ENCODE measurements at places on chromosomes 3 and 15.

DNA sequence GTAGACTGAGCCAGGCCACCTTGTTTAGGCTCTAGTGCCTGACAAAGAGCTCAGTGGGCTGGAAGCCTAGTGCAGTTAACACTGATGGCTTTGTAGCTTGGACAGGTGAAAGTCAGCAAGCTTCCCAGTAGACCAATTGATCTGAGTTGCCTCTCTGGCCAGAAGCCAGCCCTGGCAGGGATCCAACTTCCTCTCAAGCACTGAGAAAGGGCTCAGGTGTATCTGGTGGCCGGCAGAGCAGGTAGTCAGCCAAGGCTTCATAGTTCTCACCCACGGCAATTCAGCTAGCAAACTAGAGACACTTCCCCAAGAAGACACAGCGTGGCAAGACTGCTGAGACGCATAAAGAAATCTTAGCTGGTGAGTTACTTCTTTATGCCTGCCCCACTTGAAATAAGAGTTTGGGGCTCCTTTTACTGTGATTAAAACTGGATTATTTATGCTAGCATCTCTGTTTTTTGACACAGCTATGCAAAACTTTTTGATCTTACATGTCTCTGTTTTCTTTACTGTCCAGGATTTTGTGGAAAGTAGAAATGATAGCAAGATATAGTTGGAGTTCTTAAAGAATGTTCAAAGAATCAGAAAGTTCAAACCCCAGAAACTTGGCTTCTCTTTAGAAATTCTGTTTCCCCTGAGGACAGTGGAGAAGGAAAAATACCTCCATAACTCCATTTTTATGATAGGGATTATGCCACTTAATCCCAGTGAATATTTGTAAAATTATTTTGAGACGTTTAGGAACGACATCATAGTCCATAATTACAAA lies 8.4 kb upstream of the CA12 start:
- H3K36me3 ChIP-seq: no peaks in the 10 kb centered on the region
- peaks cover 10% of the 10 kb centered on the region for H3K27me3 ChIP-seq
- DNase-seq: no peak
- H3K4me1 ChIP-seq: no peaks in the 10 kb centered on the region
- no peak overlapping the region for H3K4me3 ChIP-seq

DNA sequence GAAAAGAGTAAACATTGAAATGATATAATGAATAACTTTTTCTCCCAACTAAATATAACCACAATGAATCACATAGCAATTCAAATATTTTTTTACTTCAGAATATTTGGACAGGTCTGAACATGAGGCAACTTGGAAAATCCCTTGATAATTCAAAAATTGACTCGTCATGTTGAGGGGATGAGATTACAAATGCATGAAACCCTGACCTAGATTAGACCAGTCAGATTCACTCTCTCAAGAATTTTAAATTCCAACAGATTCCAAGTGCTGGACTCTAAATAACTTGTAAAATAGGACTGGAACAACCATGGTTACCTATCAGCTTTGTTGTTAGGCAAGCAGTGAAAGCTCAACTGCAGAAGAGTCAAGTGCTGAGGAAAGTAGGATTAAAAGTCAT lies 317.5 kb downstream of the GBE1 start:
- no peak for DNase-seq
- H3K4me1 ChIP-seq: no peaks in the 10 kb centered on the region
- no peaks in the 10 kb centered on the region for H3K36me3 ChIP-seq

DNA sequence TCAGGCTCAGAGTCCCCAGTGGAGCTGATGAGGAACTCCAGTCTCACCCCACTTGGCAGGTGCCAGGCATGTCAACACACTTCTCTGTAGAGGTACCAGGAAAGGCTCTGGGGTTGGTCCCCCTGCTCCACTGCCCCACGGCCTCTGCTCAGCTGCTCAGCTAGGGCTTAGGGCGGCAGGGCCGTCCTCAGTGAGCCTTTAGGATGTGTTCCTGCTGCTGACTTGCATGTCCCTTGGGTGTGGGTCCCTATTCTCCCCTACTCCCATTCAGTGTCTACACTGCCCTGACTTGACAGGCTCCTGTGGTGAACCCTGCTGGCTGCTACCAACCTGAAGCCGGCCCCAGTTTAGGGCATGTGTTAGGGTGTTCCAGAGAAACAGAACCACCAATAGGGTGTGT lies 17.9 kb upstream of the POLG start:
- DNase-seq: no peak
- no peak overlapping the region for H3K27ac ChIP-seq
- H3K36me3 ChIP-seq: no peaks in the 10 kb centered on the region
- peaks cover 4% of the 10 kb centered on the region for H3K27me3 ChIP-seq
- no peak overlapping the region for H3K4me3 ChIP-seq
- peaks cover 23% of the 10 kb centered on the region for H3K4me1 ChIP-seq

DNA sequence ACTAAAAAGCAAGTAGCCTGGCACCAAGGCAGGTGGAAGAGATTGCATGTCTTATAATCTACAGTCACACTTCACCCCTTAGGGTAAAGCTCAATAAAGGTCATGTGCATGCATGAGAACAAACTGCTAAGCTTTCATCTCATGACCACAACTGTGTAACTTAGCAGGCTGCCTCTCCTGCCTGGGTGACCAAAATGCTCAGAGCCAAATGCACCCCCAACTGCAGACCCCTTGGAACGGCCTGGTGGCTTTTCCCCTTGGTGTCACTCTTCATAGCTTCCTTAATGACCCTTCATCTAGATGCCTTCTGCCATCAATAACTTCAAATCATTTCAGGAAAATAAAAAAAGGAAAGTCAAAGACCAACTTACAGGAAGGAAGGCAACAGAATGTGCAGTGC lies 88.1 kb downstream of the ADAMTS17 start:
- peak overlapping the region; percentile 52 for H3K27ac ChIP-seq
- no peak for DNase-seq
- H3K4me1 ChIP-seq: no peaks in the 10 kb centered on the region
- H3K27me3 ChIP-seq: no peaks in the 10 kb centered on the region
- H3K36me3 ChIP-seq: peaks cover 95% of the 10 kb centered on the region

GRCh38 chr15:25743548-25744275 lies 119.4 kb downstream of the ATP10A start:
- H3K27me3 ChIP-seq: no peaks in the 10 kb centered on the region
- H3K4me1 ChIP-seq: no peaks in the 10 kb centered on the region
- H3K36me3 ChIP-seq: no peaks in the 10 kb centered on the region

DNA sequence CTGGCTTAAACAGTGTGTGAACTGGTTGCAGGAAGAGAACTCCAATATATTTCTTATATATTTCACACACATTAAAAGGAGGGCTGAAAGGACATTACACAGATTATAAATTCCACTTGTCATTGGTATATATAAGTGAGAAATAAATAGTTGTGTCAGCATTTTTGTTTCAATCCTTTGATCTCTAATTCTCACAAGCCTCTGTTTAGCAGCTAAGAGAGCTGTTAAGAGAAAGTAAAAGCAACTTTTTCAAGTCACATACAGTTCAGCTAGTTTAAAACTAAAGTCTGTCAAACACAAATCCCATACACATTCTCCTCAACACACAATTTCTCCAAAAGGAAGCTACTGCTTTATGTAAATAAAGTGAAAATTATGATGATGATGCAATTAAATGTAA lies 70.5 kb upstream of the CCDC39 start:
- H3K4me1 ChIP-seq: no peaks in the 10 kb centered on the region
- H3K27ac ChIP-seq: no peak overlapping the region
- no peaks in the 10 kb centered on the region for H3K36me3 ChIP-seq
- H3K4me3 ChIP-seq: no peak overlapping the region

DNA sequence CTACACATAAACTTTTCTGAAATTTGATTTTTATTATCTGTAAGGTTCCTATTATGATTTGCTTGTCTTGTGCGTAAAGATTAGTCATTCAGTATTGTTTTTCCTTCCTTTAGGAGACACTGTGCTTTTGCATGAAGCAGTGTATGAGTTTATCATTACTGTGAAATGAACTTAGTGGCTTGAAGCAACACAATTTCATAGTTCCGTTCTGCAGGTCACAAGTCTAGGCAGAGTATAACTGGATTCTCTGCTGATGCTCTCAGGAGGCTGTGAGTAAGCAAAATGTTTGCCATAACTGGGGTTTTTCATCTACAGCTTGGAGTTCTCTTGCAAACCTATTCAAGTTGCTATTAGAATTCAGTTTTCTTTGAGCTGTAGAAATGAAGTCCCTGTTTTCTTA lies 1136.1 kb downstream of the OTOL1 start:
- DNase-seq: peak; percentile 5
- no peak overlapping the region for H3K4me3 ChIP-seq
- H3K27ac ChIP-seq: peak overlapping the region; percentile 9

DNA sequence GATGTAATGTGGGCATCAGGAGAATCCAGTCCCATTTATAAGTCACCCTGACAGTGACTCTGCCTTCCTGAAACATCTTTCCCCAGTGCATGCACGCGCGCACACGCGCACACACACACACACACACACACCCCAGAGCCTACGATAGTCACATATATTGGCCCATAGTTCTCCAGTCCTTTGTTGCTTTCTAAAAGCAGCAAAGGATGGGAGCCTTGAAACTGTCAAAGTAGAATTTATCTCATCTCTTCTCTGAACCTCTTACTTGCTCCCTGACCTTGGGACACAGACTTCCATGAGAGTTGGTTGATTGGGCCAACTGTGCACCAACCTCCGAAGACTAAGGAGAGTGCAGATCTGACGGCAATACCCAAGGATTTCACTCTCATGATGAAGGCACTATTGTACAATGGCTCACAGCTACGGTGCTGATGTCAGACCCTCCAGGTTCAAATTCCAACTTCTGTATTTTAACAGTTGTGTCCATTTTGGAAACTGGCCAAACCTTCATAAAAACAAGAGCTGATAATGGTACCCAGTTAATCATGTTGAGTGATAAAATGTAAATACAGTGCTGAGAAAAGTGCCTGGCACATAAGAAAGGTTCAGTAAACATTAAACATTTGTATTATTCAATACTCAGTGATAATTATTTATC lies 8.3 kb downstream of the CPA3 start:
- no peaks in the 10 kb centered on the region for H3K27me3 ChIP-seq
- no peak for DNase-seq
- H3K27ac ChIP-seq: no peak overlapping the region
- H3K4me3 ChIP-seq: no peak overlapping the region

DNA sequence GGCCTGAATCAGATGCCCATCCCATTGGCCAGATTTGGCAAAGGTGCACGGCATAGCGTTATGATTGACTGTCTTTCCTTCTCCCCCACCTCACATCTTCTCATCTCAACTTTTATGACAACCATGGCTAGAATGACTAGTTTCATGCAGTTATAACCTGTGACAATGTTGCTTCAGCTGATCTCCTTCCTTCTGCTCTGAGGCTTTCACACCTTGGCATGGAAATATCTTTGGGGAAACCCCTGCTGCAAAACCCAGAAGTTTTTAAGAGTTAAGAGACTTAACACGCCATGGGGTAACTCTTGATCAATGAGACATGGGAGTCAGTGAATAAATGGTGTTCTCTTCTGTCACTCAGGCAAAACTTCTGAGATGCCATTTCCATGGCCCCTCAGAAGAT lies 290.7 kb upstream of the MDFIC2 start:
- no peak overlapping the region for H3K4me3 ChIP-seq
- H3K27ac ChIP-seq: no peak overlapping the region
- no peaks in the 10 kb centered on the region for H3K36me3 ChIP-seq
- DNase-seq: no peak

DNA sequence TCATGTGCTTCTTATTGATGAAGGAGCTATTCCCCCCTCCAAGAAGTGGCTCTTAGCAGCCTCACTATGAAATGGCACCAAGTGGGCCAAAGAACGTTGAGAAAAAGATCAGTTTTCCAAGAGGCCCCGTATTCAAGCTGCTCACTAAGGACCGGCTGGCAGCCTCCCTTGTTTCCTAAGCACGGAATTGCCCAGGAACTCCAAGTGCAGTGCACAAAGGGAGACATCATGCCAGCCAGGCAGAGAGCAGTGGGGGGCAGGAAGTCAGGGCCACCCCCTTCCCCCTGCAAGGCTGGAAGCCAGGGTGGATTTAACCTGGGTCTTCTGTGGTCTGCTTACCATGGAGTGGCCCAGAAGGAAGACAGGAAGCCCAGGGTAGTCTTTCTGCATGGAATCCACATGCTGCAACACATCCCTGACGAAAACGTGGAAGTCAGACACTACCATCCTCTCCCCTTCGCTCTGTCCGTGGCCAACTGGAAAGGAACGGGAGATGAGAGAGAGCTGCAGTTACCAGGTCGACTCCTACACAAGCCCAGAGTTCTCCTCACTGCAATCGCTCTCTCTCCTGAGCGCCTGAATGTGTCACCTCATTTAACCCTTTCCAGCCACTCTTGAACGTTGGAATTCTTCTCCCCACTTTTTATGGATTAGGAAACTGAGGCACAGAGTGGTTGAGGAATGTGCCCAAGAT lies 49.5 kb downstream of the ABTB1 start:
- no peak overlapping the region for H3K4me3 ChIP-seq
- H3K27ac ChIP-seq: no peak overlapping the region
- no peaks in the 10 kb centered on the region for H3K27me3 ChIP-seq

DNA sequence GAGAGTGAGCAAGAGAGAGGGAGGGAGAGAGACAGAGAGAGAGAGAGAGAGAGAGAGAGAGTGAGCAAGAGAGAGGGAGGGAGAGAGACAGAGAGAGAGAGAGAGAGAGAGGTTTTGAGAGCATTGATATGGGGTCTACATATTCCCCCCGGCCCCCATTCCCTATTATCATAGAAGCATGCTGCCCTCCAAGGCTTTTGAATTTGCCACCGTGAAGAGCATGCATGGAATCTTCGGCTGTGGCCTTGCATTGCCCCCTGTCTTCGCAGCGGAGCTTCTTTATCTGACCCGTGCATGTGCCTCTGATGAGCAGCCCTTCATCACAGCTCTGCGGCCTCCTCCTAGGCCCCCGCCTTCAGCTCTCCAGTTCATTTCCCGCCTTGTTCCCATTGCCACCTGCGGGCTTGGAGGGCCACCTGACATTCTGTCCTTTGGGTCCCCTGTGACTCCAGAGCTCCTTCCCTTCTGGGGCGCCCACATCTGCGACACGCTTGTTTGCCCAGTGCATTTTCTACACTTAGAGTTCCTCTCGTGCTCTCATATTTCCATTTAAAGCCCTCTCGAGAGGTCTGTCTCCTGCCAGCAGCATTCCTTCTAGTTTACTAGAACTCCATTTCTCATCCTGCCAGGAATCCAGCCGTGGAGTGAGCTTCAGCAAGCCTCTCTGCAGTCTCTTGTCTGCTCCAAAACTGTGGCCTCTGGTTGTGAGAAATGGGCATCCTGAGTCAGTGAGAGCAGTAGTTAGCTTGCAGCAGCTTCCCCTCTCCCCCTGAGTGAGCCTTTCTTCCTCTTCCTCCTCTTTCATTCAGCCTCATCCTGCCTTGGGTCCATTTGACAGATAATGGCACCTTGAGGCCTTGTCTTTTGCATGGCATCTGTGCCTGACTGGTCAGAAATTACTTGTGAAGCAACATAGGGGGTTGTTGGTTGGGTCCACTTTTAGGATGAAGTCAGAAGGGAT lies 25.3 kb downstream of the LPP start:
- no peaks in the 10 kb centered on the region for H3K27me3 ChIP-seq
- H3K4me1 ChIP-seq: peaks cover 19% of the 10 kb centered on the region
- H3K4me3 ChIP-seq: no peak overlapping the region

- no peak overlapping the region for H3K4me3 ChIP-seq
- H3K27me3 ChIP-seq: peaks cover 3% of the 10 kb centered on the region
- H3K36me3 ChIP-seq: no peaks in the 10 kb centered on the region
- peak; percentile 73 for DNase-seq
Observed at GRCh38 chr15:39497759-39498565, 82.9 kb upstream of the THBS1 start.

All from DND-41 (cell line).